Memory B cell (primary cell): ENCODE measurements at places on chromosomes 6 and 20.

- no peak for DNase-seq
Observed at GRCh38 chr20:49149281-49150045, 38.7 kb downstream of the STAU1 start.

GRCh38 chr20:2691663-2692035, 931 bp upstream of the EBF4 start:
- DNase-seq = no peak

GRCh38 chr6:14146506-14147096, 29.0 kb downstream of the CD83 start:
- no peak for DNase-seq

DNA sequence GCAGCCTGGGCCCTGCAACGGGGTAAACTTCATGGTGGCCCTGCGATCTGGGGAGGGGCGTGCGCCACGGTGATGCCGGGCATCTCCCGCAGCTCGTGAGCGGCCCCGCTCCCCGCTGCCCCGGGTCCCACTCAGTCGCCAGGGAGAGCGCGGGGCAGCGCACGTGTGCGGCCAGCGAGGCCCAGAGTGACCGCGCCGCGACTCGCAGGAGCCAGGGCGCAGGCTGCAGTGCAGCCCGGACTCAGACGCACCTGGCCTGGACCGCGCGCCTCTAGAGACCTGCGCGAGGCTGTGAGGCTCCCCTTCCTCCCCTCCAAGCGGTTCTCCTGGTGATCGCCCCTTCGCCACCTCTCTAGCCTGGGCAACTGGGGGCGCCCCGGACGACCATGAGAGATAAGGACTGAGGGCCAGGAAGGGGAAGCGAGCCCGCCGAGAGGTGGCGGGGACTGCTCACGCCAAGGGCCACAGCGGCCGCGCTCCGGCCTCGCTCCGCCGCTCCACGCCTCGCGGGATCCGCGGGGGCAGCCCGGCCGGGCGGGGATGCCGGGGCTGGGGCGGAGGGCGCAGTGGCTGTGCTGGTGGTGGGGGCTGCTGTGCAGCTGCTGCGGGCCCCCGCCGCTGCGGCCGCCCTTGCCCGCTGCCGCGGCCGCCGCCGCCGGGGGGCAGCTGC, 652 bp downstream of the BMP6 start:
- no peak for DNase-seq

DNA sequence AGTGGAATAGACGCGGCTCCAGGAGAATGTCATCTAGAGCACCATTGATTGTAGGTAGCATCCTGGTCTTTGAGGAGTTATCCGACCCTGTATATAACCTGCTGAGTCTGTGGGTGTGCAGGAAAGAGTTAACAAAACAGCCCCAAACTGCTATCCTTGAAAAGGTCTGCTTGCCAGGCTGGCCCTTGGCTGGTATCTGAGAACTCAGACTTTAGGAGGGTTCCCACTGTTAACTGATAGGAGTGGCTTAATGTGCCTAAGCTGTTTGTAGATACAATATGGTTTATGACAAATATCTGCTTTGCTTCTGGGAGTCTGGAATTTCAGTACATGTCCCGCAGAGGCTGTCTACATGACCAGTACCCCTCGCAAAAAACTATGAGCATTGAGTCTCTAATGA, 27.6 kb upstream of the MCUR1 start:
- no peak for DNase-seq

GRCh38 chr20:10696650-10697049, 22.9 kb upstream of the JAG1 start:
- DNase-seq = no peak

DNA sequence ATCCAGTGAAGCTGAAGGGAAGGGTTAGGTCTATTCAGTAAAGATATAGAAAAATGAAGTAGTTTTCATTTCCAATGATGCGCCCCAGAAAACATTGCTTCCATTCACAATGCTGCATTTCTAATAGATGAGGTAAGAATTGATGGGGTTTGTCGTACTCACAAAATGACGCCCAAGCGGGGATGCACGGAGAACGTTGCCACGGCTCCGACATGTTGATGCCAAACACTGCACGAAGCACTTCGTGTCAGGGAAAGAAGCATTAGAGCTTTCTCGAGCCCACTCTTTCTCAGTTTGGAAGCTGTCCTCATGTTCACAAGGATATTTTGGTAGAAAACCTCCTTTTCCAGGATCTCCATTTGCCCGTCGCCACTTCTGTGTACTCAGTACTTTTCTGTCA, 21.6 kb upstream of the MAFB start:
- DNase-seq = no peak

DNA sequence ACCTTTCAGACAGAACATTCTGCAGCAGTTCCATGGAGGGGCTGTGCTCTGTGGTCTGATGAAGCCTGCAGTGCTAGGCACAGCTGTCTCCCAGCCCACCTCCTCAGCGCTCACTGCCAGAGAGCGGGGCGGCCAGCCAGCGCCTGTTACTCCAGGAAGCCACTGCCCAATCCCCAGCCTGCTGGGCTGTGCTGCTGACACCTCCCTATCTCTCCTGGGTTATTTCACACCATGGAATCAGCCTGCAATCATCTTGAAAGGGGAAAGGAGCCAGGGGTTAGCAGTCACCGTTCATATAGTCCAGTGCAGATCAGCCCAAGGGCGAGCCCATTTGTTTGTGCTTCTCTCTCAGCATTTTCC, 46.3 kb upstream of the NHSL1 start:
- no peak for DNase-seq

DNA sequence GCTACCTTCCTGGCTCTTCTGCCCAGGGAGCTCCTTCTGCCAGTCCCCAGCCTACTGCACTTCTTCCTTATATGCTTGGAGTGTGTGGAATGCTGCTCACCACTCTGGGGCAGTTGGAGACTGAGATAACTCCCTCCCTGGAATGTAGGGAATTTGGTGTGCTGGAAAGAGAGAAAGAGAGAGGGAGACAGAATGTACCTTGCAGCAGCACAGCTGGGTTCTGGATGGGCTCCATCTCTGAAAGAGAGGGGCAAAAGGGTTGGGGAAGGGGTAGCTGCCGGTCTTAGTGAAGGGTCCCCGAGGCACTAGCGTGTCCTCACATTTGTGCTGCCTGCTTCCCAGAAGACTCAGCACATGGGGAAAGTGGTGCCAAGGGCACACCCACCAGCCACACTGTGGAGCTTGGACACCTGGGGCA, 40.2 kb upstream of the DDR1 start:
- no peak for DNase-seq

GRCh38 chr6:77880501-77880900, 227.7 kb downstream of the MEI4 start:
- no peak for DNase-seq

- no peak for DNase-seq
Observed at GRCh38 chr6:22966691-22967422, 397.5 kb downstream of the HDGFL1 start.

DNA sequence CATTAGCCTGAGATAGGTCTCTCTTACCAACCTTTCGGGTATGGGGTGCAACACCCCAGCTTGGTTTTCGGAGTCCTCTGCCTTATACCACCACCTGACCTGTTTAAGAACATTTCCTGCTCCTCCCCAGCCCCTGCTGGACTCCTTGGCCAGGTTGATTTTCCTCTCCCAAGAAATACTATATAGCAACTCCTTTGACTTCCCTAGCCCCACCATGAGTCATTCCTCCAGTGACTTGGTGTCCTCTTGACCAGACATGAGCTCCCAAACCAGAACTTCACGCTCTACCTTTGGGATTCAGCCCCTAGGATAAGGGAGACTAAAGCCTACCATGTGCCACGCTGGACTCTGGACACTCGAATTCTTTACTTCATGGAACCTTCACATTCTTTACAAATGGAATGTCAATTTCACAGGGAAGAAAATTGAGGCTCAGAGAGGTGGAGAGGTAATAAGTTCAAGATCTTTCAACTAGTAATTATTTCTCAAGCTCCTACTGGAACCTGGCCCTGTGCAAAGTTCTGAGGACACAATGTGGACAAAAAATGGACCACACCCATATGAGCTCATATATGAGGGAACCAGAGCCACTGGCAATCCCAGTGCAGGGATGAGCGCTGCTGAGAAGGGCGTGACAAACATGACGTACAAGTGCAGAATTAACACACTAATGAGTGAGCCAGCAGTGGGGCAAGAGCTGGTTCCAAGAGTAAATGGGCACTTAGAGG, 48.2 kb downstream of the SIRPA start:
- DNase-seq = no peak

GRCh38 chr6:21918041-21918440, 324.5 kb downstream of the SOX4 start:
- DNase-seq = no peak

GRCh38 chr6:146709036-146709622, 110.4 kb downstream of the ADGB start:
- DNase-seq = no peak

DNA sequence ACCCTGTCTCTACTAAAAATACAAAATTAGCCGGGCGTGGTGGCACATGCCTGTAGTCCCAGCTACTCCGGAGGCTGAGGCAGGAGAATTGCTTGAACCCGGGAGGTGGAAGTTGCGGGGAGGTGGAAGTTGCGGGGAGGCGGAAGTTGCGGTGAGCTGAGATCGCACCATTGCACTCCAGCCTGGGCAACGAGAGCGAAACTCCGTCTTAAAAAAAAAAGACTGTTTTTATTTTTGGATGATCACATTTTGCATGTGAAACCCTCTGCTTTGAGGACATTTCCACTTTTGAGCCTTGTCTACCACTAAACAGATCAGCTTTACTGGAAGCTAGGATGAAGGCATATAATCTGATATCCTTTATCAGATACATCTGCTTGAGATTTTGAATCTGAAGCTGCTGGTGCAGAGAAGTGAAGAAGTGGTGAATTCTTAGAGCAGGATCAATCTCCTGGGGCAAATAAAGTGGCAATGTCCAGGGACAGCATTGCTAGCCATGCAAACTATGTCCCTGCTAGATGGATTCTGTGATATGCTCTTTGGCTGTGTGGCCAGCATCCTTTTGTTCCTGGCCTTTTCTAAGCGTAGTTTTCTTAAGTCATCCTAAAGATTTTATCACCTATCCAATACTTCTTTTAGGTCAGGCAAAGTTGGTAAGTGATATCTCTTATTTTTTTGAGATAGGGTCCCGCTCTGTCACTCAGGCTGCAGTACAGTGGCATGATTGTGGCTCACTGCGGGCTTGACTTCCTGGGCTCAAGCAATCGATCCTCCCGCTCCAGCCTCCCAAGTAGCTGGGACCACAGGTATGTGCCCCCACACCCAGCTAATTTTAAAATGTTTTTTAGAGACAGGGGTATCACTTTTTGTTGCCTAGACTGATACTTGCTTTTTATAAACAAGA, 23.3 kb downstream of the RBL1 start:
- no peak for DNase-seq

DNA sequence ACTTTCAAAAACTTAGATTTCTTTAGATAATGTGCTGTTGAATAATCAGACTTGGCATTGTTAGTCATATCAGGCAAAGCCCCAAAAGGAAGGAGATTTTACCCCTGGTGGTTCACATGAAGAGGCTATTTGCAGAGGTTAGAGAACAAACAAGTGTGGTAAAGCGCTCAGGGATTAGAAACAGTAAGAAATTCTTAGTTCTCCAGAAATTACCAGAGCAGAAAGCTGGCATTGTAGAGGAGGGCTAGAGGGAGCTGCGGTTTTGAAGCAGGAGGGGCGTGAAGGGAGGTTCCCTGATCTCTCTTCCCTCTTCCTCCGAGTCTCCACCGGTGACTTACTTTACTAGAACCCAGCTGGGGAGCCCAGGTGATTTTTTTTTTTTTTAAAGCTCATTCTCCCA, 10.2 kb downstream of the MYO6 start:
- DNase-seq = no peak
